ENCODE measurements at places on chromosomes 7 and 10.

DNA sequence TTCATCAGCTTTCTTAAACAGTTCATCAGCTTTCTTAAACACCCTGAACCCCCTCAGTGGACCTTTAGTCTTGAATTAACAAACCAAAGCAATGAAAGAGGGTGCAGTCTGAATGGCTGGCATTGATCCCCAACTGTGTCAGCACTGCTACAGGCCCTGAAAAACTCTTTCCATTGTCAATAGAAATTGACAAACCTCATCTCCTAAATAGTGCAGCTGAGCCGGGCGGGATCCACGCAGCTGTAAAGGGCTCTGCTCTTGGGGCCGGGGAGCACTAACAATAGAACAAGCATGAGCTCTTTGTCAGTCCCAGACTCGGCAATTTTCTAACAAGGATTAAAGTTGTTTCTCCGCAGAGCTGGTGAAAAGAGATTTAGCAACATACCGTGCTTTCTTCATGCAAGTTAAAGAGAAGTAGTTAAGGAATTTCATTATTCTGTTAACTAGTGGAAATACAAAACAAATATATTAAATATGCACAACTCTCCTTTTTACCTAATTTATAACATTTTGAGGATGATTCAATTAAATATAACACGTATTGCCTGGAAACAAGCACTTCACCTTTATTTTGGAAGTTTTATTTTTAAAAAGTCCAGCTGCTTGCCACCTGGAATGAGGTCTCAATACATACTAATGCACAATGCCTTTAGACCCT lies 24.7 kb upstream of the FEZF1 start:
- DNase-seq = no peak

DNA sequence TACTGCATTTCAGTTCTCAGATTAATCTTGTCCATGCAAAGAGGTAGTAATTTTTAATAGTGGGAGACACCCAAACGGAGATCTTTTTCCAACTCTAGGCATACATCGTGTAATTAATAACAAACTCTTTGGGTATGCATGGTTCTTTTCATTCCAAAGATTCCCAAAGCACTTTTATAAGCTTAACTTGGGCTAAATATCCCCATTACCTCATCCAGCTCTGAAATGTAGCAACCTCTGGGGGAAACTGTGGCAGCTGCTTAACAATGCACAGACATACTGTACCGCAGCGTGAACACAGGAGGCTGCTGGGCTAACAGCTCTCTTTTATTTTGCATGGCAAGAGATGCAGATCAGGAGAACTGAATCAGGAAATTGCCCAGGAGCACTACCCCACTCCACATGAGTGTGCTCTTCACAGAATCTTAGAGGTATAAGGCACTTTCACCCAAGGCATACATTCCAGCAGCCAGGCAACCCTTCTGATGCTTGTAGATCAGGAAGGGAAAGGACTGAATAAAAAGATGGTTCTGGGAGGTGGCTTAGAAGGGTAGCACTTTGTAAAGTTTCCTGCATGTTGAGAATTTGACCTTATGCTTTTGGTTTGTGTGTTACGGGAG lies 114.4 kb upstream of the GLI3 start:
- no peak for DNase-seq

DNA sequence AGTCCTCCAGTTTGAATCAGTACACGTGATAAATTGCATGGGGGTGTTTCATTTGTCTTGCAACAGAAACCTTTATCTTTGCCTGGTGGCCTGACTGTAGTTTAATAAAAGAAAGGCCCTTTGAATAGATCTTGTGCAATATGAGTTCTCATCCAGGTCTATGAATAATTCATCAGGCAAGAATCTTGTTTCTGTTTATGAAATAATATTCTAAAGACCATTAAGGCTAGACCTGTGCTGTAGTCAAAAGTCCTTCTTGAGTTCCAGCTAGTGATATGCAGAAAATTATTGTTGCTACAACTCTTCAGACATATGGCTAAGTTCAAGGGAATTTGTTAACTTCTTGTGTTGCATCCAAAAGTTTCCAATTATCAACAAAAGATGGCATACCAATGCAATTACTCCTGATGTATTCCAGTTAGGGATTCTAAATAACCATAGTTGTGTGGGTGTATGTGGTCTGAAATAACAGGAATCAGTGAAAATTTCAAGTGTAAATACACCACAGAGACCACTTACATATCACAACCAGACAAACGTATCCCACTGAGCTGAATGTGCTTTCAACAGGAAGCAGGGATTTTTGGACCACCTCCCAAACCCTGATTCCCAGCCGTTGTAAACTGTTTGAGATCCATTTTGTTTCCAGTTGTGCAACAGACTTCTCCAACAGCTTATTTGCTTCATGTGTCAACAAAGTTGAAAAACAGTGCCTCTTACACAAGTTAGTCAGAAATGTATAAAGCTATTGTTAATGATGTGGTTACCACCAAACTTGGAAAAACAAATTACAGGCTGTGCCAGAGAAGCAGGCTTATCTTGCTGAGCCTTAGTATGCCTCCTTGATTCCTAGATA lies 54.7 kb upstream of the BICC1 start:
- no peak for DNase-seq

DNA sequence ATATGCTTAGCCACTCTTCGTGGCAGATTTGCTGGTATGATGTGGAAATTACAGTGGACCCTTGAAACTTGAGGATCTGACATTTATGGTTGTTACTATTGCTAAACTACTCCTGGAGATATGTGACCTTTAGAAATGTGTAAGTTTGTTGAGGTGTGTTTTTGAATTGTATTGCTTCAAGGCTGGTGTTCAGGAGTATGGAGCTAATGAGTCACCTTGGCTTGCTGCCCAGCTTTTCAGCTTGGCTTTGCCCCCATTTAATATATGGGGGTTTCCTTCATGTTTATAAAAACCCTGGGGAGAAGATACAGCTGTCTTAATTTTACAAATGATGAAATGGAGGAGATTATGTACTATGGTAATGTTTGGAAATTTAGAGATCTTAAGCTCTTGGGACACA lies 11.6 kb downstream of the HBP1 start:
- DNase-seq = no peak

DNA sequence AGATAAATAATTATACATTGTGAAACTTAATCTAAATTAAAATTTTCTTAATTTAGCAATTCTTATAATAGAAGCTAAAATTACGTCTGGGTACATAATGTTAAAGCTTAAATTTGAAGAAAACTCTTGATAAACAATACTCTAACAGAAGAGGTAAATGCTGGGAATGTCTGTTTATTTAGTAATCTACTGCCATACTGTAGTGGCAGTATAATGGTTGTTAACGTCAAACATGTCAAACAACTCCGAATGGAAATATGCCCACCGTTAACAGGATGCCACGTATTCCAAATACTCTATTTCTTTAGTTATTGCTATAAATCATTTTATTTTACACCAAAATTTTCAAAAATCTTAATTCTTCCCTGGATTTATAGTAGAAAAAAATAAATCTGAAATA lies 40.0 kb upstream of the PTPN12 start:
- DNase-seq = no peak

All from anterior cingulate cortex (tissue), 58 donors.